Subcutaneous adipose tissue (tissue), 4 donors: ENCODE measurements at places on chromosomes 16 and 17. TPM values are rescaled to one million over a fixed set of nuclear protein-coding genes. Genes with fewer than 3 reads are reported as not detected.

EPX gene
- total RNA-seq: not detected

CACNA1G gene
- total RNA-seq: 0.44 TPM

KRT13 gene
- not detected for total RNA-seq

FCSK gene
- total RNA-seq: 11.7 TPM

CSH2 gene
- total RNA-seq: not detected
